Activated CD8-positive, alpha-beta memory T cell treated with anti-CD3 and anti-CD28 coated beads for 1 hour (primary cell): ENCODE measurements at places on chromosomes 3 and 15.

DNA sequence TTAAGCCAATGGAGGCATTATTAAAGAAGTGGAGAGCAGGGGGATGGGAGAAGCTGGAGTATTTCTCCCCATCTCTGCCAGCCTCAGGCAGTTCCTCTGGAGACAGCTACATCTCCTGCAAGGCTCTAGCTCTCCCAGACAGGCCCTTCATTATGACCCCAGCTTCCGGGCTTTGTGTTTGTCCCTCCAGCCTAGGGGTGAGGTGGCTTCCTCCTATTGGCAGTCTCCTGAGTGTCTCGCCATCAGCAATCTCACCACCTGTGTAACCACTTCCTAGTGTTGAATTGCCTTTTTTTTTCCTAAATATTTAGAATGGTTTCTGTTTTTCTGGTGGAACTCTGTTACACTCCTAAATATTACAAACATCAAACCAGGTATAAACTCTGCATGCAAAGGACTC, 122.3 kb downstream of the FAM174B start:
- DNase-seq, result no peak

- no peak for DNase-seq
Observed at GRCh38 chr3:132008837-132009236, 26.0 kb downstream of the CPNE4 start.

GRCh38 chr3:156461889-156462288, 93.0 kb downstream of the SSR3 start:
- no peak for DNase-seq

DNA sequence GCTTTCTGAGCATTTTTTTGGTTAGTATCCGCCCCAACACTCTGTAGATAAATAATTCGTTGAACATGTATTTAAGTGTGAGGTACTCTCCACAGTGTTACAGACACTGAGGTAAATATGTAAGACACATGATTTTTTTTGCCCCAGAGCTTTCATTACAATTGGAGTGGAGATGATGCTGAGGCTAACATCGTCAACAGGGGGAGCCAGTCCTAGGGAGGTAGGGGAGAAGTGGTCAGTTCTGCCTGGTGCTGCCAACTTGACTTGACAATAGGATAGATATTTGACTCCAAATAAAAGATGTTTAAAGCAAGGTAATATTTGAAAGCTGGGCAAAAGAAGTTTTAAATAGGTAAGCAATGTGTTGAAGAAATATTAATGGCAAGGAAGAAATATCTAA, 295.7 kb downstream of the UNC13C start:
- DNase-seq, result no peak

- no peak for DNase-seq
Observed at GRCh38 chr15:56957812-56958406, 39.5 kb downstream of the TCF12 start.
